ENCODE measurements at places on chromosomes 1 and 21.

DNA sequence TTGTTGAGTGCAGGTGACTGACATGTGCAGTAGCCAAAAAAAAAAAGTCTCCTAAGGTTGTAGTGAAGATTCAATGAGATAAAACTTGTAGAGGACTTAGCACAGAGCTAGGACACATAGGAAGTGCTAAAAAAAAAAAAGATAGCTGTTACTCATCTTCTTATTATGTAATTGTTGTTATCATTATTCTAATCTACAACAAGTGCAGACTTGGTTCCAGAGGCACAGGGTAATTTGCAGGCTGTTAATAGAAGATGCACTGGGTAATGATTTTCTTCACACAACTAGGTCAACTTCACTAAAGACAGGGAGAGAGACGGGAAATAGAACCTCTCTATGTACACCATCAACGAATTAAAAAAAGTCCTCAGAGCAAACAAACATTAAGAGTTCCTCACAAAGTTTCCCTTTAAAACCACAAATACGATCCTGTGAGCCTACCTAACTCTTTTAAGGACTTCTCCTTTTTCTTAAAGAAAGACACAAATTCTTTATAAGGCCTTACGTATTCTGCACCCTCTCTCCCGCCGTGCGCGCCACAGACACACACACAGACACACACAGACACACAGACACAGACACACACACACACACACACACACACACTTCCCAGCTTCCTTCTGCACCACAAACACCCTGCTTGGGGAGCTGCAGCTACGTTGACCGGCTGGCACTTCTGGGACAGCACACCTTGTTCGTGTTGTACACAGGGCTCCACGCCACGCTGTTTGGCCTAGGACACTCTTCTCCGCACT is 49.8 kb upstream of the GADD45A start:
- no peak for DNase-seq

- no peak for DNase-seq
These were observed 64.8 kb downstream of the RAB3GAP2 start for GRCh38 chr1:220207411-220207810.

- no peak for DNase-seq
These were observed 87.7 kb upstream of the LYPLAL1 start for GRCh38 chr1:219085988-219086387.

GRCh38 chr1:36115200-36115669 is 9.8 kb downstream of the COL8A2 start:
- DNase-seq, result no peak

- peak; percentile 57 for DNase-seq
These were observed 1.2 kb upstream of the PTTG1IP start for GRCh38 chr21:44874497-44875315.

GRCh38 chr1:223765036-223765718 is 52.8 kb downstream of the CAPN2 start:
- DNase-seq, result no peak

DNA sequence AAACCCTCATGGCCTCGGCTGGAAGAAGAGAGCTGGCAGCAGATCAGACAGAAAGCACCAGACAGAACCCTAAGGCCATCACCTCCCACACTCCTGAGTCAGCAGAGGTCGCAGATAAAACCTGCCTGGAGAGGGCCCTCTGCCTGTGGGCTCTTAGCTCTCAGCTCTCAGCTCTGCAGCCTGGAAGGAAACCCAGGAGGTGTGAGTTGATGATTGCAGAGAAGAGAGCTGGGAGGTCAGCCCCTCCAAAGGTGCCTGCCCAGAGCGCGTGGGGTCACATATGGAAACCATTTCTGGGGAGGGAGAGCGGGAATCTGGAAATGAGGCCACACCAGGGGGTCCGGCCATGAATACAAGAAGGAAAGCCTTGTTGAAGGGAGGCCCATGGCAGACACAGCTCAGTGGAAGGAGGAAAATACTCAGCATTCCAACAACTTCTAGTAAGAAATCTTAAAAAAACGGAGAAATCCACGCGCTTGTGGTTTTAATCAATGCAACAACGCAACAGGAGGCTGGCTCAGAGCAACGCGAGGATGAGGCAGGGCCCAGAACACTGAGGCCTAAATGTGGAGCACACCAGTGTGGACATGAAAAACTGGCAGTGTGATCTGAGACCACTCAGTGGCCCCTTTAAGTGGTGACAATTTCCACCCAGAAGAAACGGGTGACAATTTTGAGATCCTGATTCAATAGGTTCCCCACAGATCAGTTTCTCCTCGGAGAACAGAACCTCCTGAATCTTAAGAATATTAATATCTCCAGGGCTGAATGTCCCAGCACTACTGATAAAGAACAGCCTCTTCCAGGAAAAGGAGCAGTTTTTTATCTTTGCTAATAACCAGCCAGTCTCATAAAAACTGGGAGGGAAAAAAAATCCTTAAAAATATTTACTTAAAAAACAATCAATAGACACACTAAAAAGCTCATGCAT is 45.7 kb downstream of the PSMG1 start:
- DNase-seq, result no peak

All from GM12865 (cell line).